ENCODE measurements at places on chromosomes 12 and 14.

- ATAC-seq = peak; percentile 99
Measured at GRCh38 chr14:71290960-71291466, 383.8 kb downstream of the PCNX1 start.

DNA sequence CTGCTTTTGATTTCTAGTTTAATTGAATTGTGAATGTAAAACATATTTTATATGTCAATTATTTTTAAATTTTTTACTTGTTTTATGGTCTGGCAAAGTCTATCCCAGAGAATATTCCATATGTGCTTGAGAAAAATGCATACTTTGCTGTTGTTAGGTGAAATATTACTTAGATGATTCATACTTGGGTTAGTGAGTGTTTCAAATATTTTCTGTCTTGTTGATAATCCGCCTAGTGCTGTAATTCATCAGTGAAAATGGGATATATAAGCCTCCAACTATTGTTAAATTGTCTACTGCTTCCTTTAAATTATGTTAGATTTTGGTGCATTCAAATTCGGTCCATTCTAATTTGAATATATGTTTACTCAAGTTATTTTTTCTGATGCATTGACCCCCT, 395.5 kb downstream of the LRFN5 start:
- no peak for ATAC-seq

DNA sequence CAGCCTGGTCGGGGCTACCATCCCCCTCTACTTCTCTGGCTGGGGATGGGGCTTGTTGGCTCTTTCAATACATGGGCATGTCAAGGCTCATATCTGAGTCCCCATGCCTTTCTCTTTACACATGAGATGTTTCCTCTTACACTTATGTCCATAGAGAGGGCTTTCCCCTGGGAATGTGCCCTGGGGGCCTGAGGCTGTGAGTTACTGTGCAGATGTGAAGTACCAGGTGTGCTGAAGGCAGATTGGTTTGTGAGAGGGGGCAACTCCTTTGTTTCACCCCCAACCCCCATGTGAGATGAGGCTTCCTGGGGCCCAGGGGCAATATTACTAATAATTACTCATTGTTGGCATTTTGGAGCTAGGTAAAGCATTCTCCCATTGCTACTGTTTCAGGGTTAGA, 32.8 kb downstream of the NRXN3 start:
- ATAC-seq = no peak

DNA sequence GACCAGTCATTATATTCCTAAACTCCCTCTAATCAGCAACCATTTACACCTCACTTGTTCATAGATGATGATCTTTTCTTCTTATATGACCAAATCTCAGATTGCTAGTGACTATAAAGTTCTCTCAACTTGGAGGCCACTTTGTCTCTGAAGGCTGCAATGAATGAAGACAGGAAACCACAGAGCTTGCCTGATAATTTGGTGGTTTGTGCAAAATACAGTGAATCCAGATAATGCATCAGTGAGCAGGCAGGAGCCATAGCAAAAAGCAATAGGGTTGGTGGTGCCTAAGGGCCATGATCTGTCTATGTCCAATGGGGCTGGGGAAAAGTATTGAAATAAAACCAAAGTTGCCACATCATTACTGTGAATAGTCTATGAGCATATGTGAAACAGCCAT, 123.8 kb upstream of the LRFN5 start:
- ATAC-seq = no peak

- ATAC-seq = no peak
Measured at GRCh38 chr12:29921307-29921706, 137.6 kb upstream of the TMTC1 start.

GRCh38 chr12:2795291-2796186, 769 bp downstream of the FKBP4 start:
- ATAC-seq = peak; percentile 71

- ATAC-seq = no peak
Measured at GRCh38 chr14:78448164-78449094, 278.3 kb downstream of the NRXN3 start.

DNA sequence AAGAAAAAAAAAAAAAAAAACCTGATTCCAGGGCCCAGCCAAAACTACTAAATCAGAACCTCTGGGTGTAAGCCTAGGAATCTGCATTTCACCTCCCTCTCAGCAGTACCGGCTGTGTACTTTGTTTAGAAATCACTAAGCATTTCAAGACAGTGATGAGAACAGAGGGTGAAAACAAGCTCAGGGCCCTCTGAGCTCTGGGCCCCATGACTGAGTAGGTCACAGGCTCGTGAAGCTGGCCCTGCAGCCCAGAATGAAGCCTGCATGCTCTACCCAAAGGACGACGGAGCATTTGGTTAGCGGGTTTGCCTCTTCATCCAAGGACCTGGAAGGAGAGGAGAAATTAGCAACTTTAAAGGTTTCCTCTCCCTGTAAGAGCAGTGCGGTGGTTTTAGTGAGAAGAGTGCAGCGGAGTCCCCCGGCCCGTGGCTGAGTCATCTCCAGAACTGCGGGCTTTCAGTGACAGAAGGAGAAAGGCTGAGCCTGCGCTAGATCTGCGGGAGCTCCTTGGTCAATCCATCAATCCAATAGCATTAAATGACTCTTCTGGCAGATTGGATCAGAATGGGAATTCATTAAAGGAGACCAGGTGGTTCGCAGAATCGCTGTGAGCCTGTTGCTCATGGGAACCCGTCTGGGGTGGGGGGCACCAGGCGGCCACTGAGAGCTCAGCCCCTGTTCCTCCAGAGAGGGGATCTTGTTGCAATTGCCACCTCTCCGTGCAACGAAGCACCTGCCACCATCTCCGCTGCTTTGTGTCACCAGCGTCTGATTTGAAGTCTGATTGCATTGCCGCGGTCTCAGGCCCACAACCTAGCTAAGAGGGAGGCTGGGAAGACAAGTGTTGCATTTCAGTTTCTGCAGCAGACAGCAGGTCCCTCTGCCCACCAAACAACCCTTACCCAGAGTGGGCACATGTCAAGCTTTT, 7.3 kb downstream of the IL31 start:
- ATAC-seq = peak; percentile 73

DNA sequence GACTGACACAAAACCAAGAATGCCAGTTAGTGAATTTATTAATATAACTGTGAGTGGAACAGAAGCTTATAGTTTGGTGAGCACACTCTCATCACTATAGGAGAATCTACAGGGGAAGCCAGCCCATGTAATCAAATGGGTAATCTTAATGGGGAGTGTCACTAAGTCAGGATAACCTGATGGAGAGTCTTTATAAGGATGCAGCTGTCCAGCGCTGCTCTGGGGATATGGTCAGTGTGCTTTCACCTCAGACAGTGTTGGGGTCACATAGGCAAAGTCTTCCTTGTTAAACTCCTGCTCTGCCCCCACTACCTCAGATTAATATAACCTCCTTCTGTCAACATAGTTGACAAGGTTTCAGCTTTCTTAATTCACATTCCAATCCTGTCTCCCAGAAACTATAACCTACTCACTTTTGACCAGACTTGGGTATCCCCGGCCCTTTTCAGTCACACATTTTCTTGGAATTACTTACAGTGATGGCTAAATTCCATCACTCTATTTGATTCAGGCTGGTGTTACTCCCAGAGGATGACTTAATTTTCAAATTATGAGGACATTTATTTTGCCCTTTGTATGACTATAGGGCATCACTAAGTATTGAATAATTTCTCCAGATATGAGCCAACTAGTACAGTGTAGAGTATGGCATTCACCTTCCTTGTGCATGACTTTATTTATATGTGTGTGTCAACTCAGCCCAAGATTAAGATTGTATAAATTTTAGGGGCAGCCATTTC, 13.2 kb downstream of the STK38L start:
- ATAC-seq = no peak

DNA sequence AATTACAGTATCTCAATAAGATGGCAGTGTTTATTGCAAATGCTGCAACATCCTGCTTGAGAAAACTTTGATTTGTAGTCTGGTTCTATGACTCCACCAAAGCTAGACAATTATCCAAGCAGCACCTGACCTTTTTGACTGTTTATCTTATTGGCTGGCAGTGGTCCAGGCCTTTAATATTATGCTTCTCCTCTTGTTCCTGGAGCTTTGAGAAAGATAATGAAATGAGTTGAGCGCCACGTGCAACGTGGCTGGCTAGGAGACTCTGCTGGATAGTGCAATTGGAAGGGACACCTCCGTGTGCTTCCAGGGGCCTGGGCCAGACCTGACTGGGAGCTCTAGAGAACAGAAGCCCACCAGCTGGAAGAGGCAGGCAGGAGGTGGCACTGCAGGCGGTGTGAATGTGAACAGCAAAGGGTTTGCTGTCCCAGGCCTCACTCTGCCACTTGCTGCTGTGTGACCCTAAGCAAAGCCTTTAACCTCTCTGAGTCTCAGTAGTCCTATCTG, 349.3 kb downstream of the CACNA1C start:
- ATAC-seq = no peak

DNA sequence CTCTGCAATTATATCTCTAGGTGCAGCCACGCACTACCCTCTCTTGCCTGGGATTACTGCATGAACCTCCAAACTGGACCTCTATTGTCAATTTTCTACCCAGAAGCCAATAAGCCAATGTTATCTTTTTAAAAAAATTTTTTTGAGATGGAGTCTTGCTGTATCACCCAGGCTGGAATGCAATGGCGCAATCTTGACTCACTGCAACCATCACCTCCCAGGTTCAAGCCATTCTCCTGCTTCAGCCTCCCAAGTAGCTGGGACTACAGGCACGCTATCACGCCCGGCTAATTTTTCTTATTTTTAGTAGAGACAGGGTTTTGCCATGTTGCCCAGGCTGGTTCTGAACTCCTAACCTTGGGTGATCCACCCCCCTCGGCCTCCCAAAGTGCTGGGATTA, 11.2 kb upstream of the PXN start:
- no peak for ATAC-seq

- no peak for ATAC-seq
Measured at GRCh38 chr12:10501030-10501429, 4.7 kb upstream of the EIF2S3B start.

DNA sequence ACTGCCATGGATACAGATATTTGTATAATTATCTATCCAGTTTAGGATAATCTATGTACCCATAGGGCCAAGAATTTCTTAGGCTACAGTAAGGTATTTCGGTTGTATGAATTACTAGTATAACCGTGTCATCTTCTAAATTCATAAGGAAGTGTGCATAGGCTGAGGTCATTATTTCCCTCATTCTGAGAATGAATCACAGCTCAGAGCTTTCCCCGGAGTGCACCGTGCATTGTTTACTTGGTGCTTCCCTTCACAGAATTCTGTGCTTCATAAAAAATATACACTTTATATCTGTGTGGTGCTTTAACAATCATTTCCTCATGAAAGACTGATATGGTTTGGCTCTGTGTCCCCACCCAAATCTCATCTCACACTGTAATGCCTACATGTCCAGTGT, 514.1 kb downstream of the ETNK1 start:
- no peak for ATAC-seq

All from activated CD4-positive, CD25-positive, alpha-beta regulatory T cell treated with anti-CD3 and anti-CD28 coated beads, Interleukin-2, amount 50 U/mL, for 24 hours (primary cell).